ENCODE measurements at places on chromosomes 6 and 20.

GRCh38 chr6:132495604-132496079 is 17.3 kb downstream of the STX7 start:
- no peak for DNase-seq

GRCh38 chr6:144315981-144316861 is 31.1 kb downstream of the UTRN start:
- no peak for DNase-seq

GRCh38 chr6:340991-341827 is 48.9 kb downstream of the DUSP22 start:
- no peak for DNase-seq

- no peak for DNase-seq
Observed at GRCh38 chr6:143745166-143746133, 67.7 kb downstream of the PHACTR2 start.

DNA sequence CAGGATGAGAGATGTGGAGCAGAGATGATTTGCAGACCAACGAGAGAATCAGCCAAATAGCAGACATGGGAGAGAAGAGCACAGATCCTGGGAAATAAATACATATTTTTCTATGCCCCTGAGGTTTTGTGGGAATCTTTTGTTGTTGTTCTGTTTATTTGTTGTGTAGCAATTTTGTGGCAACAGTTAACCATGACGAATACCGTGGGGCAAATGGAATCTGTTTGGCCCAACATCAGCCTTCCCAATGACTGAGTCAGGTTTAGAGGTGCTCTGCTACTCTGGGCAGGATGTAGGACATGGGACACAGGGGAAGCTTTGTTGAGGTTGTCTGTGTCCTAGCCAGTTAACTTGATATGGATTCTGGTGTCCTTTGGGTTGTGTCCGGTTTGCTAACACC is 7.9 kb upstream of the SLC2A10 start:
- DNase-seq: no peak

- no peak for DNase-seq
Observed at GRCh38 chr6:75611702-75612375, 10.2 kb downstream of the SENP6 start.

DNA sequence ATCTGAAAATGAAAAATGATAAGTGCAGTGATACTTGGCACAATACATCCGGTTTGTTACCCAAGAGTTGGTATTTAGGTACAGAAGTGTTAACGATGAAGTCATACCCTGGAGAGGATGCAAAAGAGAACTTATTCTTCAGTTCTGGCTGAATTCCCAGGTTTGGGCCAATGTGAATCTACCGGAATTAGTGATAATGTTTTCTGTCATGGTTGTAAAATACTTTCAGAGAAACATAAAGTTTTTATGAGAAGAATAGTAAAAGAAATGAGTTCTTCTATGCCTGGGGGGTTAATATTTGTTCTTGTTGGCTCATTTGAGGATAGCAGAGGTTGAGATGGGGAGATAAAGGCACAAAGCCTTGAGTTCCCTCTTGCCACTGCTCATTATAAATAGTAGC is 509.9 kb upstream of the POU3F2 start:
- DNase-seq: no peak

- DNase-seq: no peak
Observed at GRCh38 chr6:89952686-89953085, 58.4 kb downstream of the GJA10 start.

GRCh38 chr6:154611241-154611640 is 100.8 kb upstream of the CNKSR3 start:
- DNase-seq: no peak

- DNase-seq: no peak
Observed at GRCh38 chr6:87728706-87729105, 26.7 kb upstream of the AKIRIN2 start.

GRCh38 chr6:1609648-1610496 is at the start of gene FOXC1:
Gene FOXC1, plus strand, starts transcription at chr6:1609915. Its CDS starts 531 bp downstream, at chr6:1610446.
- peak; percentile 52 for DNase-seq

DNA sequence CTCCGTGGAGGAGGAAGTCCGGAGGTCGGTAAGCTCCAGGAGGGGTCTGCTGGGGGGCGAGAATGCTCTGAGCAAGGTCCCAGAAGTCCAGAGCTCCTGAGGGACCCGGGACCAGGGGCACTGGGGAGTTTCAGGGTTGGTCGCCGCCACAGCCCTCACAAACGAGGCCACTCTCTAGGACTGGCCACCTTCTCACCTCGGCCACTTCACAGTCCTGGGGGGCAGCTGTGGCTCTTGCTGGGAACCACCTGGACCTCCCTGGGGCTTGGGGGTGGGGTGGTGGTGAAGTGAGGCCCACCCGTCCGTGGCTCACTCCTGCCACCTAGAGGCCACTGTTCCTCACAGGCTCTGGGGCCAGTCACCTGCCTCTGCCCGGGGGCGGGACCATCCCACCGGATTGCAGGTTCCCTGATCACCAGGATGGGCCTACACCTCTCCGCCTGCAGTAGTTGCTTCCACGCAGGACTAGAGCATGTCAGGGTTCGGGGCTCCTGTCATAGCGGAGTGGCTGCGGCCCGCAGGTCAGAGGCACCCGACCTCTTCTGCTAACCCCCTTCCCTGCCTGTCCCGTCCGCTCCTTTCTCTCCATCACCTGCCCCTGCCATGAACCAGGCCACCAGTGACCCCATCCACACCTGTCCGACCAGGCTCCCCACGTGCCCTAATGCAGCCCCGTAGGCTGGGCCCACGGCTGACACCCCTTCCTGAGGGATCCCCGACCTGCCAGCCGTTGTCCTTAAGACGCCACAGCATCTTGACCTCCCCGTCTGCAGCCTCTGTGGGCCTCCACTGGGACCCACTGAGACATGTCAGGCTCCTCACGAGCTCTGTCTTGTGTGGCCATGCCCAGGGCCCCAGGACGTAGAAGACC is 5.1 kb upstream of the TCEA2 start:
- DNase-seq: peak; percentile 34

- no peak for DNase-seq
Observed at GRCh38 chr6:110529355-110529754, 52.9 kb upstream of the SLC22A16 start.

DNA sequence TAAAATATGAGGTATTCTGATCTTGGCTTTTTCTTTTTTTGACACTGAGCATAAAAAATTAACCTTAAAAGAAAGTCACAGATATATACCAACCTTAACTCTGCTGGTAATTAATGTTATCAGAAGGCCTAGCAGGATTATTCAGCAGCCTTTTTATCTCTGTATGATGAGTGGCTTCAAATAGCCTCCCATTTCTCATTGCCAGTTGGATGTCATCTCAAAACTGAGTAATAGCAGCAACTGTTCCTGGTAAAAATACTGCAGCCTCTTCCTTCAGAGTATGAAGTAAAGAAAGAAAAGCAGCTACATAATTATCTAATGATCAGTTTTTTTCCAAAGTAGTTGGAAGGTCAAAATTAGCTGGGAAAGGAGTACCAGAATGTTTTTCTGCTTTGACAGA is 24.9 kb upstream of the HDGFL1 start:
- DNase-seq: no peak

- no peak for DNase-seq
Observed at GRCh38 chr20:58839991-58840747, 10.5 kb downstream of the GNAS-AS1 start.

DNA sequence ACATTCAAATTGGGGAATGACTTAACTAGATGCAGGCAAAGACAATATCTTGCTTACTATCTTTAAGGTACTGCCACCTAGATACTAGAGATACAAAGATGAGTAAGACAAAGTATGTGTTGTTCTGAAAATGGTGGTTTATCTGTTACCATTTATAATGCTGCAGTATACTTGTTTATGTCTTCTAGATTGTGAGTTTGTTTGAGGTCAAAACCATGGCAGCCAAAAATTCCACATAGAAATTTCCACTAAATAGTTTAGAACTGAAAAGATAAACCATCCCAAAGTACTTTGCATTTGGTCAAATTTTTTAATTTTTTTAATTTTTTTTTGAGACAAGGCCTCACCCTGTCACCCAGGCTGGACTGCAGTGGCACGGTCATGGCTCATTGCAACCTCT is 150.8 kb downstream of the SOX4 start:
- DNase-seq: no peak

GRCh38 chr6:132445201-132445951 is 44.1 kb upstream of the MOXD1 start:
- no peak for DNase-seq

GRCh38 chr6:2881423-2881822 is 21.7 kb downstream of the SERPINB9 start:
- no peak for DNase-seq

GRCh38 chr6:114142258-114142657 is 171.3 kb upstream of the HDAC2 start:
- DNase-seq: no peak

GRCh38 chr6:2844008-2844407 is 2.3 kb upstream of the SERPINB1 start:
- no peak for DNase-seq

GRCh38 chr6:169850154-169850553 is 98.7 kb downstream of the ERMARD start:
- DNase-seq: no peak

DNA sequence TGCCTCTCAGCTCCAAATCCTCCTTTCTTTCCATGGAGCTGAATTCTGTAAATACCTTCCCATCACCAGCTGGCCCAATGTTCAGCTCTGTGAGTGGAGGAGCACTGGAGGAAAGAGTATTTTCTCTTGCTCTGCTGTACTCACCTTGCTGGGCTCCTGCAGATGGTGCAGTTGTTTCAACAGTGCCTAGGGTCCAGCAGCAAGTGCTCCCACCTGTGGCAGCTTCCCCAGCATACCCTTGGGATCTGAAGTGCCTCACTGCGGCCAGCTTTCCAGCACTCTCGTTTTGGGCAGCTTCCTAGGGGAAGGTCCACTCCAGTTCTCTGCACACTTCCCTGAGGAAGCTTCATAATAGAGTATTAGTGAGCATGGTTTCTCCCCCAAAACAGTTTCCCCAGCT is 170.9 kb downstream of the ARHGAP18 start:
- DNase-seq: no peak

GRCh38 chr6:150964765-150965164 is 99.3 kb downstream of the MTHFD1L start:
- no peak for DNase-seq

DNA sequence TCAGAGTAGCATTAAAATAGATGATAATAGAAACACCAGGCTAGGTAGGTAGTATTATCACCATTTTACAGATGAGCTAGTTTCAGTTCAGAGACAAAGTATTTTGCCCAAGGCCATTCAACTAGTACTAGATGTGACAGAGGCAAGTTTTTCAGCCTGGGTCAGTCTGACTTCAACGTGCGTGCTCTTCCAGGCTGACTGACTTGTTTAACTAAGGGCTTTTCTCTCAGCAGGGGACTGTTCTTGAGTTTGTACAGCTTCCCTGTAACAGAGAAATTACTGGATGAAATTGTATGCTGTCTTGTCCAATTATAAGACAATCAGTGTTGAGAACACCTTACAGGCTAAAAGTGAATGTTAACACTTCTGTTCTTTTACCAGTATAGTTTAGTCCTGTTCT is 333.5 kb upstream of the MAN1A1 start:
- no peak for DNase-seq

DNA sequence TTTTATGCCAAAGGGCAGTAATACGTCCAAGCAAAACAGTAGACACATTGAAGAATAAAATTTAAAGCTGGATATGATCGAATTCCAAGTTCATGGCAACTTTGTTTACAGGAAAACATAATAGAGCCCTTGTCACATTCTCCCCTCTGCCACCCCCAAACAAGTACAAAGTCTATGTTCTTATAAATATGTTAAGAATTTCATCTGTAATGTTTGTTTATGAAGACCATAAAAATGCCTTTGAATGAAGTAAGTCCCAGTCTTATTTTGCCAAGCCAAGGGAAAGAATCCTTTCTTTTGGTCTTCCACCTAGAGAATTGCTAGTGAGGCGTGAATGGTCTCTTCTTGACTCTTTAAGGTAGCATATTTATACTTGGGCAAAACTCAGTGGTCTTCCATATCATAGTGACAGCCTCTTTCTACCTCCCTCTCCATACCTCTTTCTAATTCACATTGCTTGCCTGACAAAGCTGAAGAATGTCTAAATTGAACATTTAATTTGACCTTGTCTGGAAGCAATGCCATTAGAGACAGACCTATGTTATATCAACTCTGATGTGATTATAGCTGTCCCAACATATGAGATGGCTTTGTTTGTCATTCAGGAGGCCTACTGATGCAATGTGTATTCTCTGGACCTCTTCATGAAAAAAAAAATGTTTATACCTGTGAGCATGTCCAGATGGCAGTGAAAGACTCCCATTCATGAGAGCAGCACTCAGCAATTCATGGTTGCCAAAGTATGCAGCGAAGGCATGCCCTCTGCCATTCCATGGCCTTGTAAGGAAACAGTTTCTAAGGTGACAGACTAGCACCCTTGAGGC is 70.6 kb upstream of the CCN2 start:
- DNase-seq: no peak

- DNase-seq: no peak
Observed at GRCh38 chr6:132571774-132572173, 1.7 kb downstream of the TAAR6 start.

GRCh38 chr20:15655295-15655874 is 917.9 kb downstream of the KIF16B start:
- no peak for DNase-seq

DNA sequence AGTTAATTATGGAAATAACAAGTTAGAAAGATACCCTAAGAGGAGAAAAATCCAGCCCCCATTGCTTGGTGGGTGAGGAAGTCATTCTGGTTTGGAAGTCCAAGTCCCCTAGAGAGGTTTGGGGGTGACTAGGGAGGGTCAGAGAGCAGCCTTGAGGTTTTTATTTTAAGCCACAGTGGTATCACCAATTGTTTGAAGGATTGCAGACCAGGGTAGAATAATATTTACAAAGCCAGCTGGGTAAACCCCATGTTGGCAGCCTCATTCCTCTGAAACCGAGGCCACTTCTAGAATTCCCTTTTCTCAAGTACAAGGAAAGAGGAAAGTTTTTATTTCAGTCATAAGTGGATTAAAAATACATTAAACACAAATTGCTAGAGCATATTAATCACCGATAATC is 99.7 kb downstream of the TMEM170B start:
- DNase-seq: peak; percentile 16

- no peak for DNase-seq
Observed at GRCh38 chr6:115863211-115863610, 197.5 kb downstream of the FRK start.

DNA sequence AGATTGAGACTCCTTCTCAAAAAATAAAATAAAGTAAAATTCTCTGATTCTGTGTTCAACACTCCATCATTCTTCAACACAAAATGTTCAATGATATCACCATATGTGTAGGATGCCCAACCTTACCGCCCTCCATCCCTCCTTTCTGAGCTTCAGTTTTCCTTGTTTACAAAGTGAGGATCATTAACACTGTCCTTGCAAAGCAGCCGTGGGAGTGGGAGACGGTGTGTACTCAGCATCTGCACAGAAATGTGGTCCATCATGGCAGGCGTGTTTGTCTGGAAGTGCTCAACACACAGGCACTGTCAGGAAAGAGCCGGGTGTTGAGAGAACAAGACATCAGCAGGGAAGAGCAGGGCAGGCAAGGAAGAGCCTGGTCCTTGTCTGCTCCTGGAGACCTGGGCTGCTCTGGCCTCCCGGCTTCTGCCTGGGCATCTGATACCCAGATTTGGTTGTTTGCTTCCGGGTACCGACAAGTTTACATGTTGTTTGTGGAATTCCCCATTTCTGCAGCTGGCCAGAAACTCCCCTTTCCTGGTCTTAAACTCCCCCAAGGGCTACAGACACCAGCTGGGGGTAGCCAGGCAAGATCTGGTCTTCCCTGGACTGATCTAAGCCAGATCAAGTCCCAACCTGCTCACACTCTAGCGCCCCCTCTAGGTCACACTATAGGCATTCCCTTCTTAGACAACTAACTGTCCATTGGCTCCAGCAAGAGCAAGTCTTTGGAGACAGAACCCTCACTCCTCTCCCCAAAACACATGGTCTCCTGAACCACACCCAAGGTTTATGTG is 26.7 kb upstream of the TTPAL start:
- DNase-seq: no peak

- DNase-seq: no peak
Observed at GRCh38 chr6:89082486-89082891, 1.9 kb downstream of the PNRC1 start.
